ENCODE measurements at places on chromosomes 5 and 9. TPM values are rescaled to one million over a fixed set of nuclear protein-coding genes. Genes with fewer than 3 reads are reported as not detected.
A peak's percentile ranks its signal among the peaks of the same experiment; 100 is the strongest.

DNA sequence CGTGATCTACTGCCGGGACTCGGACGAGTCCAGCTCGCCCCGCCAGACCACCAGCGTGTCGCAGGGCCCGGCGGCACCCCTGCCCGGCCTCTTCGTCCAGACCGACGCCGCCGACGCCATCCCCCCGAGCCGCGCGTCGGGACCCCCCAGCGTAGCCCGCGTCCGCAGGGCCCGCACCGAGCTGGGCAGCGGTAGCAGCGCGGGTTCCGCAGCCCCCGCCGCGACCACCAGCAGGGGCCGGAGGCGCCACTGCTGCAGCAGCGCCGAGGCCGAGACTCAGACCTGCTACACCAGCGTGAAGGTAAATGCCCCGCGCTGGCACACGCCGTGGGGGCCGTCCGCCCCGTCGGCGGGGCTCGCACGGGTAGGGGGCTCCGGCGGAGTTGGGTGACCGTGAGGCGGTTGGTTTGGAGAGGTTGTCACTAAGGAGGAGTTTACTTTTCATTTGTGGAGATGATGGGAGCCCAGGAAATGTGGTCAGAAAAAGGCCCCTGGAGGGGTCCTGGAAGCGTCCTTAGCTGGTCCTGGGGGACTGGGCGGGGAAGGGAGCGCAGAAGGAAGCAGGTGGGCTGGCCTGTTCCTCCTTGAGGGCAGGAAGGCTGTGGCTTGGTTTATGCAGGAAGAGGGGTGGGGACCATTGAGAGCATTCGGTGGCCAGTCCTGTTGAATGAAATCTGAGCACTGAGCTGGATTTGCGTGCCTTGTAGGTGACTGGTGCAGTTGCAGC, 647 bp downstream of the PDE8B start:
- DNase-seq, result no peak

The KLHL3 gene
- total RNA-seq, result 0.67 TPM

GRCh38 chr5:160185626-160186360, 43.5 kb upstream of the FABP6 start:
- no peak for DNase-seq

The DMGDH gene
- total RNA-seq, result not detected

DNA sequence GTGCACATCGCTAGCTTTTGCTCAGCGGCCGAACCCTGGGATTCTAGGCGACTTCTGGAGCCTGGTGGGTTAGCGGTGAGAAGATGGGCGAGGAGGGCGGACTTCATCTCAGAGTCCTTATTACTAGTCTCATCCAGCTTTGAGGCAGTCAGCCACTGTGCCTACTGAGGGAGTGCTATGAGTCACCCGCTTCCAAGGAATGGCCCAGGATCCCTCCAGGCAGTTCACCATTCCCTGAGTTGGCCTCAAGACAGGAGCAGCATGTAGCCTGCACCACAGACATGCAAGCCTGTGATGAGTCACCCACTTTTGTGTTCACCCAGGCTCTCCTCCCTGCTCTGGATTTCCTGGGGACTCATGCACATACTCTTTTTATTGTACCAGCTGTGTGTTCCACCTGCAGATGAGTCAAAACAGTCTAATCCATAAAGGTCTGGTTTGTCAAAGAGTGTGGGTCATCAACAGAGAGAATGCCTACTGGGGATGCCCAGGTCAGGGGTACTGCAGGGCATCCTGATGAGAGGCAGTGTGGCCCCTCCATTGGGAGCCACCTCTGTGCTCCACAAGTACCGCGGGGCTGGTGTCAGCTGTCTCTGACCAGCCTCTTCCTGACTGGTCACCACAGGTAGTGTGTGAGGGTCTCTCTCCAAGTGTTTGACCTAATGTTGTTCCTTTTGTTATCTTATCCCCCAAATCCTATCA, 20.2 kb downstream of the SLC22A5 start:
- no peak for DNase-seq

The SNCAIP gene
- not detected for total RNA-seq

DNA sequence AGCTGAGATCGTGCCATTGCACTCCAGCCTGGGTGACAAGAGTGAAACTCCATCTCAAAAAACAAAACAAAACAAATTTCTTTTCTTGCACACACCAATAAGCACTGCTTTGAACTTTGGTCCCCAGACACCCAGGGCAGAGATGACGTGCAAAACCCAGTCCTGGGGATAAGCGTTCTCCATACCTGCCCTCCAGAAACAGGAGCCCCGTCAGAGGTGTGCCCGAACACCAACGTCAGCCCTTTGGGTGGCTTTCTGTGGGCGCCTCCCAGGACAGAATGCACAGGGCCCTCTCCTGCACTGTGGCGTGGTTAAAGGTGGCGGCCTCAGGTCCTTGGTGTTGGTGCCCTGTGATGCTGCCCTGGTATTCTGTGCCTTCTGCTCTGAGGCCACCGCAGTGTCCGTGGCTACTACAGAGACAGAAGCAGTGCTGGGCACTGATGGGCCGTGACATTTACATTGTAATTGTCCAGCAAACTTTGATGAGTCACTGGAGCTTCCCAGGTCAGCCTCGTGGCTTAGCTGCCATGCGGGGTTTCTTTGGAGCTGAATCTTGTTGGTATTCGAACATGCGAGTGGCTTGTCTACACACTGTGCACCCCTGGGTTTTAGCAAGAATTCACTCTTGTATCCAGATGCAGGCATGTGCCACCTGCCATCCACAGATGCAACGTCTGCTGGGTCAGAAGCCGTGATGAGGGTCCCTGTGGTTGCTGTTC, 9.8 kb downstream of the PPP1R26 start:
- no peak for DNase-seq

GRCh38 chr5:158619083-158619788, 480.5 kb downstream of the EBF1 start:
- DNase-seq, result no peak

- peak; percentile 52 for DNase-seq
These were observed 137.6 kb downstream of the CCDC192 start for GRCh38 chr5:127840809-127841208.

- DNase-seq, result no peak
These were observed 166.4 kb downstream of the DMRT2 start for GRCh38 chr9:1216532-1216931.

DNA sequence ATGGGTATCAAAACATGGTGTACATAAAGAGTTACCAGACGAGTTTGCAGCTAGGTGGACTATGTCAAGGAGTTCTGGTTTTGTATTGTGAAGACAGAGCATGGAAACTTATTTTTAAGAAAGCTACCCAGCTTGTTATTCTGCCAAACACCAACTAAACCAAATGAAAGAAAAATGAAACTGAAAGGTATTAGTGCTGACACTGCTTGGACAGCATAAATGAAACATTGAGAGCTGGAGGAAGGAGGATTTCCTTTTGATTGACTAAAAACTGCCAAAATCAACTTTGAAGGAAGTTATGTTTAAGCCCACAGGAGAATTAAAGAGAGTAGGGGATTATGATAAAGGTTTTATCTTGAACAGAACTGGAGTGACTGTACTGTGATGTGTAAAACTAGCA, 766.2 kb downstream of the PTPRD start:
- DNase-seq, result no peak

GRCh38 chr9:73182928-73183327, 31.3 kb downstream of the ANXA1 start:
- no peak for DNase-seq

The MARCOL gene
- not detected for total RNA-seq

The CD14 gene
- not detected for total RNA-seq

DNA sequence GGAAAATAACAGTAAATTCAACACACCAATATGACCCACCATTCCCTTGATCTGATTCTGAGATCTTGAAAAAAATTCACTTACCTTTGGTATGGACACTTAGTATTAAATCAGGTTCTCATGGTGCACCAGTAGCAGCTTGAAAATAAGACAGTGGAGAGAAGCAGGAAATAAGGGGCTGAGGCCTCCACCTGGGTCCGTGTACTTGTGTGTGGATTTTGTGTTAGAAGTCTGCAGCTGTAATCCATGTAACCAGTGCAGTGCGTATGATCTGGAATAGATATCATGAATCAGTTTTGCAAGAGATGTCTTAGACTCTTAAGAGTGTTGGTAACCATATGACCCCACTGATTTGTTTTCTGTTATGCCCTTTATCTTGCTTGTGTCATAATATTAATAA, 107.1 kb downstream of the FBXL7 start:
- DNase-seq, result no peak

DNA sequence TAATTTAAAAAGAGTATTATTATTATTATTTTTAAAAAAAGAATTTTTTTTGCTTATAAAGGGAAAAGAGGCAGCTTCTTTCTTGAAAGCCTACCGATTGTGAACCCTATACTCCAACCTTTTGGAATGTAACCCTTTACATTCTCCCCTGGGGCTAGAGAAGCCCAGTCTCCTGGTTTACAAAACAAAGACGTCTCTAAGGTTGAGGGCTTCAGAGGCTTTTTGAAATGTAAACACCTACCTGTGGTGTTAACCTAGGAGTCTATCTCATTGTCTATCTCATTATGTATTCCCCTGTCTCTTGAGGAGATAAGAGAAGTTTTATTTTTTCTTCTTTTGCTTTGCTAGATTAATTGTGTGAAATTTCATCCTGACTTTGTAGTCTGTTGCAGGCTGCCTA, 4.7 kb downstream of the TNFSF8 start:
- DNase-seq, result no peak

The SLC6A7 gene
- not detected for total RNA-seq

- DNase-seq, result no peak
These were observed 338.2 kb upstream of the ITGA1 start for GRCh38 chr5:52449516-52449915.

- DNase-seq, result no peak
These were observed 4.9 kb upstream of the OXCT1 start for GRCh38 chr5:41875121-41875520.

The ARRDC3 gene
- total RNA-seq, result 20.1 TPM

DNA sequence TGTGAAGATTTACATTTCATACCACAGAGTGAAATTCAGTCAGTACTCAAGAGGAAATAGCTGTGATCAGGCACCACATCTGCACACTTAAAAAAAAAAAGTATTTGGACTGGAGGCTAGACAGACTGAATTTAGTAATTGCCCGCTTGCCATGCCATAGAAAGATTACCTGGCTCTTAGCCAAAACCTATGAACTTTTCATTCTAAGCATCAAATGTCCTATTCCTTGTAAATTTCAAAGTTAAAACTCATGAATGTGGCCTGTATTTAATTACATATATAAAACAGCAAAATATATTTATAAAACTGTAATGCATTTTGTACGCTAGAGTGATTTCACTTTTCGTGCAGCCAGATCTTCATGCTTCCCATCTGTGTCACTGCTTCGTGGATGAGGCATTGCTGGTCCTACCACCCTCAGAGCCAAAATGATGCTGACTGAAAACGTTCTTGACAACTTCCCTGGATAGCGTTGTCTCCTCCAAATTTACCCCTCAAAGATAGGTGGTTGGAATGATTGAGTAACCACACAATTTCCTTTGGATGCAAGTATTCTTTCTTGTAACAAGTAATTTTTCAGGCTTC, 447.9 kb upstream of the SGCD start:
- no peak for DNase-seq

The CARTPT gene
- not detected for total RNA-seq

DNA sequence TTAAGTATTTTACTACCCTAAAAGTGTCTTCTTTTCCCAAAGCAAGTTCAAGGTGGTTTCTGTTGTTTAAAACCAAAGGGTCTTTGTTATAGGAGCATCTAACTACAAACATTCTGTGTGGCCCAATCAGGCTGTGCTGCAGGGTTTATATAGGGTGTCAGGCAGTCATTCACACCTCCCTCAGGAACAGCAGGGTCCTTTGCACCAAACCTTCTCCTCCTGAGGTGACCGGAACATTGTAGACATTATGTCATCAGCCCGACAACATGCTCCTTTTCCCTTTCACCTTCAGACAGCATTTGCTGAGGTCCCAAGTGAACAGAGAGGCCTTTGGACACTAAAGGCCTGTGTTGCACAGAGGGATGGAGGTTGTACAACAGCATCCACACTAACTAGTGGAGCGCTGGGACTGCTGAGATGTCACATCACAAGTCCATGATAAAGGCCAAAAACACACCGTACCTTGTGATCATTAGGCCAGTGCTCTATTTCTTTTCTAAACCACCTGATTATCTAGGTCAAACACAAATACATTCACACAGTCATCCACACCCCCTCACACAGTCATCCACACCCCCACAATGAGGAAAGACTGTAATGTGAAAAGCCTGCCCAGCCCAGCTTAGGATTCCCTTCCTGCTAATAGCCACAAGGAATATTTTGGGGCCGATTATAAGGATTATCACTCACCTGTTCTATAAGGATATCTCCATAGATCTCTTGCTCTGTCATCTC, 123.8 kb upstream of the VLDLR start:
- no peak for DNase-seq

The C9orf153 gene
- not detected for total RNA-seq

The CARD6 gene
- 1.0 TPM for total RNA-seq

GRCh38 chr9:16450578-16450977, 419.9 kb downstream of the BNC2 start:
- DNase-seq, result no peak

GRCh38 chr5:42377496-42377895, 45.7 kb upstream of the GHR start:
- no peak for DNase-seq

DNA sequence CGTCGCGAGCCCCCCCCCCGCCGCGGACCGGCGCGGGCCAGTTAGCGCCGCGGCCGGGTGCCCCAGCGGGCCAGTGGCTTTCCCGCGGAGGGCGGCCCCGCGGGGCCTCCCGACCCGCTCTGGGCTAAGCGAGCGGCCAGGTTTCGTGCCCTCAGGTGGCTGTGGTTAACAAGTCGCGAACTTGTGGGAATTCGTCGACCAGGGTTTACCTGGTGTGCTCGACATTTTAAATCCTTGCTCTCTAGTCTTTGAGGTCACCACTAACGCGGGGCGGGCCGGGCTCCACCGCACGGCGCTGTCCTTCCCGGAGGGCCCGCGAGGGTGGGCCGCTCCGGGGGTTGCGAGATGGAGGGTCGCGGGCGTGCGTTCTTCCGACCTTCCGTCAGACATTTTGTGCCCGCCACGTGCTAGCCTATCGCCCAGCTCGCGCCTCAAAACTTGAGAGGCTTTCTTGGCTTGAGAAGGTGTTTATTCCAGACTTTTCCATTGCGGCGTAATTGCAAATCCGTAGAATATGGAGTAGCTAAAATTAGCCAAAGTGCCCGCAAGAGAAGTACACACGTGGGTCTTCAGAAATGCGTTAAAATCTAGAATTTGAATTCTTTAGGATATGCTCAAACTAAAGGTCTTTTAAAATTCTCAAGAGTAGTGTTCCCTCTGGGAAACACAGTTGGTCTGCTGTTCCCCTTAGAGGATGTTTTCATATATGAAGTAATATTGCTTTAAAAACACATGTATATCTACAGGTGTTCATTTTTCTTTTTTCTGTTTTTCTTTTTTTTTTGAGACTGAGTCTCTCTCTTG, 2.1 kb downstream of the ANP32B start:
- peak; percentile 85 for DNase-seq

GRCh38 chr9:73081979-73082657, 69.5 kb upstream of the ANXA1 start:
- DNase-seq, result peak; percentile 71

DNA sequence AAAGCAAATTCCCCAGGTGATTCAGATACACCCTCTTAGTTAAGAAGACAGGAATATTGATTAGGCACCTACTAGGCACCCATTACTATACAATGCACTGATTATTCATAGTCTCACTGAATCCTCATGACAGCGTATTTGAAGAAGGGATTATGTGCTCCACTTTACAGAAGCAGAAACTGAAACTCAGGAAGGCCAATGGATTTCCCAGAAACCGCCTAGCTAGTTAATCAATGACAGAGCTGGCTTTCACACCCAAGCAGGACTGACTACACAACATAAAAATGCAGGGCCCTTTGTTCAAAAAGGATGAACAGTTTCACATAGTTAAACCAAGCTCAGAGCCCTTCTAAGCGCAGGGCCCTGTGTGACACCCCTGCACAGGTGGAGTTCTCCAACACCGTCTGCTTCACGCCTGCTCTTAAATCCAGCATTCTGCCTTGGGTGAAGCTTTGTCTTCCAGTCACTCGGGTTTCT, 117.3 kb downstream of the TTLL11 start:
- no peak for DNase-seq

The NAIP gene
- 11.9 TPM for total RNA-seq

The TMC1 gene
- total RNA-seq, result not detected
